ENCODE measurements at places on chromosomes 2 and 18.

- no peaks in the 10 kb centered on the region for H3K36me3 ChIP-seq
- DNase-seq, result no peak
- H3K4me1 ChIP-seq, result no peaks in the 10 kb centered on the region
- H3K27me3 ChIP-seq, result no peaks in the 10 kb centered on the region
- H3K4me3 ChIP-seq, result no peak overlapping the region
Observed at GRCh38 chr18:32596501-32596900, 125.8 kb upstream of the GAREM1 start.

DNA sequence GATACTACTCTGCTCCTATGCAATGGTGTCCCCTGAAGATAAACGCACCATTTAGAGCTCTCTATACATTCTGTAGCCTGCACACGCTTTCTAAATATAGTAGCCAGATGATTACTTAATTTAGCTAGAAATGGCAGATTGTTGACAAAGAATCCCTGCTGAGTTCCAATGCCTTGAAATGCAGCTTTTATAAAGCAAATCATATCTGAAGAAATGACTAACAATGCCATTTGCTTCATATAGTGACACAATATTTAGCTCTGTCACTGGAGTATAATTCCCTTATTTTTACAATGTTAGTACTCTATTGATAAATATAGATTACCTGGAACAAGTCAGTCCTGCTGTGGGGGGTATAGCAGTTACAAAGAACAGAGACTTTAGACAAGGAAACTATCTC lies 166.2 kb downstream of the CDCA7 start:
- H3K4me3 ChIP-seq, result no peak overlapping the region
- no peaks in the 10 kb centered on the region for H3K4me1 ChIP-seq
- H3K27me3 ChIP-seq, result no peaks in the 10 kb centered on the region
- DNase-seq, result no peak

- H3K27ac ChIP-seq, result no peak overlapping the region
- H3K27me3 ChIP-seq, result no peaks in the 10 kb centered on the region
- no peak overlapping the region for H3K4me3 ChIP-seq
Observed at GRCh38 chr2:29601321-29601720, 320.1 kb downstream of the ALK start.

GRCh38 chr18:57984490-57985115 lies 59.4 kb upstream of the NEDD4L start:
- no peaks in the 10 kb centered on the region for H3K36me3 ChIP-seq
- no peaks in the 10 kb centered on the region for H3K4me1 ChIP-seq
- H3K4me3 ChIP-seq, result no peak overlapping the region
- DNase-seq, result no peak

DNA sequence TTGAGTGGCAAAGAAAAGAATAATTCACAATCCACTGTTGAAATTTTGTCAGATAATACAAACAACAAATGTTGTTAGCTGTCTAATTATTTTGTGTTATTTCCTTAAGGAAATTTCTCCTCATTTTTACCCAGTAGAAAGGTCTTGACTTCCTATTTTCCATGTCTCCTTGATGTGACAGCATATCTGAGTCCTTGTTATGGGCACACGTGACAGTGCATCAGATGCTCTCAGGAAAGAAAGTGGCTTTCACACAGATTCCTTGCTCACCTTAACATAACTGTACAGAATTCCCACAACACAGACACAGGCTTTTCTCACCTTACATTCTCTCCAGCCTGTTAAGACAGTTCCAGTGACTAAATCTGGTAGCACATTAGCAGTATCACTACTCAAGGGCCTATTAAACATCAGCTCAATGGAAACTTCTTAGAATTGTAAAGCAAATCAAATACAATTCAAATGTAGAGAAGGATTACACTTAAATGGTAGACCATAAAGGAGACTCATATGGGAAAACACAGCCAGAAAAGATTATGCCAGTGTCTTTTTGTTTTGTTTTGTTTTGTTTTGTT lies 30.2 kb upstream of the GPR55 start:
- H3K36me3 ChIP-seq, result no peaks in the 10 kb centered on the region
- DNase-seq, result no peak
- H3K4me1 ChIP-seq, result no peaks in the 10 kb centered on the region
- no peak overlapping the region for H3K4me3 ChIP-seq

DNA sequence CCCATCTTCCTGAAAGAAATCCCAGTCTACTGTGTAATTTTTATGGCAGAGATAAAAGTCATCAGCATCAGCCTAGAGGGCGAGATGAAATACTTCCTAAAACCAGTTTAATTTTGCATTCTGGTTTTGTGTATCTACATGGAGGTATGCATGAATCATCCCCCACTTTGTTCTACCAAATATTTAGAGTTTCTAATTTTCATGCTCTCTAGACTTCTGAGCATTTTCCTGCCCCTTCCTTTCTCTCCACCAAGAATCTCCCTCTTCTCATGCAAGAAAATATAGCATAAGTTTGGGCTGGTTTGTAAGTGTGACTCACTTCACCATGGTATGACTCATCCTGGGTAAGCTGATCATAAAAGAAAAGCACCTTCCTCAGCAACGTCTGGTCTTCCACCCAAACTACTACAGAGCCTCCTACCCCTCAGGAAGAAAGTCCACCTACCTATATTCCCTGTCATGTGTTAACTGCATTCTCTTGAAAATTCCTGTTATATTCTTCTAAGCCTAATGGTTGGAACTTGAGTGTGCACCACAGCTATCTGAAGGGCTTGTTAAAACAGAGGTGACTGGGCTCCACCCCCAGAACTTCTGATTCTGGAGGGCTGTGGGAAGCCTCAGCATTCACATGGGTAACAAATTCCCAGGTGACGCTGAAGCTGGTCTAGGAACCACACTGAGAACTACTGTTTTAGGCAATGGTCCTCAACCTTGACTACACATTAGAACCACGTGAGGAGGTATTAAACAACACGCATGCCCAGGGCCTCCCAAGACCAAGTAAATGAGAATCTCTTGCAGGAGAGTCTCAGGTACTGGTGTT lies 37.4 kb upstream of the RAPGEF4 start:
- H3K27me3 ChIP-seq, result no peaks in the 10 kb centered on the region
- no peak for DNase-seq
- H3K27ac ChIP-seq, result no peak overlapping the region
- no peaks in the 10 kb centered on the region for H3K4me1 ChIP-seq

DNA sequence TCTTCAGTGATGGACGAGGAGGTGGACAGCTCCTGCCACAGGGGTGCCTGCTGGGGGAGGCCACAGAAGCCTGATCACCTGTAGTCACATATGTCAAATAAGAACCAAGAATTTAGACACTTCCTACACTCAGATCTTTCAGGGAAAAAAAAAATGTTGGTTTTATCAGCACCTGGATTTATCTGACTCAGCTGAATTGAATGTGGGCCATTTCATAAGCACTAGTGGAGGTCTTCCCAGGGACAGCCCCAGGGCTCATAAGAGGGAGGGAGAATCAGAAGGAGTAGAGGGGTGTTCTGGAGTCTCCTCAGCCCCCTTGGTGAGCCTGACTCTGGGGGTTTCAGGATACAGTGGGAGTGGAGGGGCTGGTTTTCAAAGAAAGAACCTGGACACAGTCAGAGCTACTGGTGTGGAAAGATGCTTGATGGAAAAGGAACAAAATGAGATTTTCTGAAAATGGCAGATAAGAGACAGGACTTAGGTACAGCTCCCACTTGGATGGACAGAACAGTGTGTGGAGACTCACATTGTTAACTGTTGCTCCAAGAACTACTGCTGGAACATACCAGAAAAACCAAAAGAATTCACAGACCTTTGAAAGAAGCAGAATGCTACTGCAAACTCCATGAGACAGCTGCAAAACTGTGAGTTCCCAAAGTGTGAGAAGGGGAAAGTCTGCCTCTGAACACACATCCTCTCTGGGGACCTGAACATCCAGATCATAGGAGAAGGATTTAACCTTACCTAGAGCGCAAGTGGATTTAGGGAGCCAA lies 45.4 kb downstream of the LCT start:
- H3K27me3 ChIP-seq, result no peaks in the 10 kb centered on the region
- H3K4me3 ChIP-seq, result no peak overlapping the region
- no peaks in the 10 kb centered on the region for H3K4me1 ChIP-seq
- no peak for DNase-seq
- no peaks in the 10 kb centered on the region for H3K36me3 ChIP-seq
- H3K27ac ChIP-seq, result no peak overlapping the region

- H3K4me1 ChIP-seq, result no peaks in the 10 kb centered on the region
- H3K27me3 ChIP-seq, result no peaks in the 10 kb centered on the region
- DNase-seq, result no peak
Observed at GRCh38 chr2:56687169-56687568, 503.4 kb downstream of the CCDC85A start.

Data from colonic mucosa (tissue), 4 donors.